ENCODE measurements at places on chromosomes 7 and 10.

DNA sequence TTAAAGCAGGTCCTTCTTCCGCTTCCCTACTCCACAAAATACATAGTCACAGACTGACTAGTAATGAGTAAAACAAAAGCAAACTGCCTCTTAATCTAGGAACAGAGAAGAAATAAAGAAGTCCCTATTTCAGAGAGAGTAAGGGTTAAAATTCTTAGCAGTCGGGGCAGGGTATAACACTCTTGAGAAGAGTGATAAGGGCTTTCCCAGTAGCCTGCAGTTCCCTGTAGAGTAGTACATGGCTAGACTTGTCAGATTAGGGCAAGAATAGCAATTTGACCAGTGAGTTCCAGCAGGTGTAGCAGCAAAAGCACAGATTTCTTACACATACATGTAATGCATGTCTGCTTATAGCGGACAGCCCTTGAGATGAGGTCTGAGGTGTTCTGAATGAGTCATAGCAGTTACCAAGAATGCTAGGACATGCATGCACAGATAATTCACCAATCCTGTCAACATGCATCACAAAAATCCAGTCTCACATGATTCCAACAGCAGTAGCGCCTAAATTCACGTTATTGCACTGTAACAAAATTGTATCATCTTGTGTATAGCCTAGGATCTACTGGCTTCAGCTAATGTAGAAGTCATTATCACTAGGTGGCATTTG is 40.7 kb downstream of the BTRC start:
- no peak for DNase-seq

DNA sequence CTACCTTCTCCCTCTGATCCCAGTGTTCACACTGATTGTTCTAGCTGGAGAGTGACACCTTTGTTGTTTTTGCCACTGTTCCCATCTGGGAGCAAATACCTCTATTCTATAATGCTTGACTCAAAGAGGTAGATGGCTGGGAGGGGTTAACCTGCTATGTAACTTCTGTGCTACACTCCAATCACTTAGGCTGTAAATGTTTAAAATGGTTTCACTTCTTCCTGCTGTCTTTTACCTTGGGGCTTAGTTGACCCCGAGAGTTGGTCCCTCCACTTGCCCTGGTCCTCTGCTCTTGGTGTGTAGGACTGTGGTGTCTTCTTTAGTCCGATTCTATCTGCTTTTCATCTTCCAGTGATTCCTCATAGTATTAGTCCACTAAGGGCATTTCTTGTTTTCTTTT is 22.3 kb downstream of the KLHDC10 start:
- DNase-seq, result no peak

GRCh38 chr7:368651-369475 is 78.9 kb downstream of the FOXL3 start:
- peak; percentile 21 for DNase-seq

GRCh38 chr10:113411456-113411855 is 141.4 kb upstream of the HABP2 start:
- DNase-seq, result no peak

- no peak for DNase-seq
Observed at GRCh38 chr10:18505456-18506118, 145.8 kb downstream of the NSUN6 start.

DNA sequence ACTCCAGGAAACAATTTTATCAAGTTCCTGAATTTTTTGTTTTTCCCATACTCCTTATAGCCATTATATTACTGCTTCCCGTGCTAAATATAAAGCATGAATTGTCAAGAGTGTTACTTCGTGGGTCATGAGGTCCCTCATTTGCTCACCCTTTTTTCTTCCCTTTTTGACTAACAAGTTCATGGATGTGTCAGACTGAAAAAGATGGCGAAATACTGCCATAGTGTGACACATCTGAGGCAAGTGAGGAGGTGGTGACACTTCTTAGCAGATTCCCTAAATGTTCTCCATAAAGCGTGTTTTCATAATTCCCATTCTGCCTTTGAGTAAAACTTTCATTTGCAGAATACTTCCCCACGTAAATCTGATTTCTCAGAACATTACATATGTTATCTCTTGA is 269.6 kb upstream of the FZD1 start:
- no peak for DNase-seq

DNA sequence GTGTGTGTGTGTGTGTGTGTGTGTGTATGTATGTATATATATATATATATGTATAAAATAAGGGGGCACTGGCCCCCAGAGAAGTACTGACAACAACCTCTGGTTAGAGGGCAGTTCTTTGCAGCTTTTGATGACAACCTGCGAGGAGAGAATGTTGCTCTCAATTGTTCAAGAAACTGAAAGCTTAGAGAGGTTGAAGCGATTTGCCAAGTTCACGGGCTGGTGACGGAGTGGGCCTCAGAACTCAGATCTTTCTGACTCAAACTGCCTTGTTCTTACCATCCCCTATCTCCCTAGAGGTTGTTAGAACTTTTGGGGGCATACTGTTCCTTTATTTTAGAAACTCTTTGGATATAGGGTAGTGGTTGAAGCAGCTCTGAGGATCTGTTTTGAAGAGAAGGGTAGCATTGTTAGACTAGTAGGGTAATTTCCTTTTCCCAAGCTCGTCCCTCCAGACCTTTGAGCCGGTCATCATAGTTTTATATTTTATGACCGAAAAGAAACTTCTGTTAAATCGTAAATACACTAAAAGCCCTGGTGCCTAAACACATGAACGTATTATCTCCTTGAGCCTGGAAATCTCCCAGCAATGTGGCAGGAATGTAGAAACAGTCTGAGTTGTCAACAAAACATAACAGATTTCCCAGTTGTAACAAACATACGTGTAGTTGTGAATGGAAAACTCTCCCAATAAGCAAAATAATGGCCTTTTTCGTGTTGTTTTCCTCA is 541.7 kb upstream of the GALNT17 start:
- no peak for DNase-seq

GRCh38 chr10:110548002-110548401 is 19.5 kb upstream of the SMC3 start:
- DNase-seq, result no peak

DNA sequence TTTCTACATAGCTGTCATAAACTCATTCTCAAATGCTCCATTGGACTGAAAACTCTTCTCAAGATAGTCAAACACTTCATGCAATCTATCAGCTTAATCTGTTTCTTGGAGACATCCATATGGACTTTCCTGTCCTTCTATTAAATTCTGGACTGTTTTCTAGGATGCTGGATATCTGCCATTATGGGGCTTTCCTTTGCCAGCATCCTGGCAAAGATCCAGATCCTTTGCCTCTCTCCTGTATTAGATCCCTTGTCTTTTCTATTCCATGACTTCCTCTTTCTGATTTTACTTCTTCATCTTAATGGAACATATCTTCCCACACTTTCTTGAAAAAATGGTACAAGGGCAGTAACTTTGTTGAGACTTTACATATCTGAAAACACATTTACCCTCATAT is 35.9 kb upstream of the SKAP2 start:
- no peak for DNase-seq

DNA sequence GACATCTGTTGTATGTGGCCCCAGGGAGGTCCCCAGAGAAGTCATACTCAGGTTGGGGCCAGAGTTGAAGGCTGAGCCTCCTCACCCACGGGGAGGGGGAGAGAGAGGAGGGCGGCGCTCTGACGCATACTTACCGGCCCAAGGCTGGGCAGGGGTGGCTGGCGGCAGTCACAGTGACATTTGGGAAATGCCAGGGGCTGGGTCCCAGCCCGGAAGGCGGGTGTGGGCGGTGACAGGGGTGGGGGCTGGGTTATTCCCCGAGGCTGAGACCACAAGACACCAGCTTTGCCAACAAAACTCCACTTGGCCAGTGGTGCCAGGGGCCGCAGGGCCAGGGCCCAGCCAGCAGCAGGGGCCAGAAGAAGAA is 41.1 kb downstream of the RASGEF1A start:
- DNase-seq, result peak; percentile 19

- DNase-seq, result peak; percentile 34
Observed at GRCh38 chr7:25240340-25240739, 12.1 kb upstream of the NPVF start.

DNA sequence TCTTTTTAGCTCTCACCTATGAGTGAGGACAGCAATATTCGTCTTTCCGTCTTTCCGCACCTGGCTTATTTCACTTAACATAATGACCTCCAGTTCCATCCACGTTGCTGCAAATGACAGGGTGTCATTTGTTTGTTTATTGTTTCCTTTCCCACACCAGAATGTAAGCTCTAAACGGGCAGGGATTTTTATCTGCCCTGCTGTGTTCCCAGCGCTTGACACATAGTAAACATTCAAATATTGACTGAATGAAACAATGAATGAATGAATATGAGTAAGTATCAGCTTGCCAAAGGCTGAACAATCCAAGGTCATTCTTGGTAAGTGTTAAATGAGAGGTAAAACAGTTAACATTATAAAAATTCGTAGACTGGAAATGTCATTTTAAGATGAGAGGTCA is 12.8 kb downstream of the SH3PXD2A start:
- no peak for DNase-seq
